DND-41 (cell line): ENCODE measurements at places on chromosomes 12 and 14.

GRCh38 chr14:60485598-60486251 lies at the start of gene C14orf39:
C14orf39 (minus strand) TSS chr14:60486063; CDS start chr14:60485078, 985 bp downstream.
- H3K27ac ChIP-seq: no peak within 1 kb of the TSS
- H3K4me1 ChIP-seq: no peaks in the 10 kb centered on the region
- no peak for DNase-seq

DNA sequence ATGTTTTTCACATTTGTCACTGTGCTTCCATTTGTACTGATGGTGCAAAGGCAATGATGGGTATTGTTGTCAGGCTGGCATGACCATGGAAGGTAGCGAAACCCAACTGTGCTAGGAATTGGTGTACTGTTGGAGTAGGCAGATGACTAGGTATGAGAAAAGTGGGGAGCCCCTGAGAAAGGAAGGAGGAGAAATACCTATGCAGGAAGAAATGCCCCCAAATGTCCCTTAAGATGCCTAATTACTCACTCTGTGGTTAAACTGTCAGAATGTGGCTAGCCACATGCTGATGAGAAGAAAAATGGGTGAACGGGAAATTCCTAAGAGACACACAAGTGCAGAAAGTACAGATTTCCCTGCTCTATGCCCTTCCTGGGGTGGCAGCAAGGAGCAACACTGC lies 339.1 kb downstream of the TMEM132D start:
- peak overlapping the region; percentile 95 for H3K27ac ChIP-seq
- DNase-seq: peak; percentile 75
- peaks cover 89% of the 10 kb centered on the region for H3K4me1 ChIP-seq
- peak overlapping the region; percentile 6; the same call in 1 of the 2 replicates for H3K4me3 ChIP-seq
- no peaks in the 10 kb centered on the region for H3K27me3 ChIP-seq

DNA sequence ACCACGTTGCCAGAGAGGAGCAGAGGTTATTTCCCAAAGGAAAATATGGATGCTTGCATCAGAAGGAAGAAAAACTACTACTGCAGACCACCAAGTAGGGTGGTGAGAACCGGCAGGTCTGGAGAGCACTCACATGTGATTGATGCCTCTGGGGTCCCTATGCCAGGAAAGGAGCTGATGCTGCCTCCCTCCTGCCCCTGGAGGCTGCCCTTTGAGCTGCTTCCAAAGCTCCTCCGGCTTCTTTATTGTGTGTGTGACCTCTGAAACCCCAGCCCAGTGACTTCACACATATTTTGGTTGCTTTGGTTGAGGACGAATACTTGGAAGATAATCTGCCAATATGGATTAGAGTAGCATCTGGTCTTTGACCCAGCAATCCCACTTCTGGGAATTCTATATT lies 133.4 kb downstream of the AACS start:
- H3K4me3 ChIP-seq: no peak overlapping the region
- DNase-seq: no peak
- H3K27ac ChIP-seq: no peak overlapping the region
- H3K27me3 ChIP-seq: peaks cover 7% of the 10 kb centered on the region
- H3K4me1 ChIP-seq: no peaks in the 10 kb centered on the region
- H3K36me3 ChIP-seq: no peaks in the 10 kb centered on the region

- no peak within 1 kb of the TSS for H3K4me3 ChIP-seq
- no peaks in the 10 kb centered on the region for H3K27me3 ChIP-seq
- no peak within 1 kb of the TSS for H3K27ac ChIP-seq
- no peak for DNase-seq
Observed at GRCh38 chr14:61281186-61281947, at the start of gene TMEM30B. TMEM30B (minus strand) TSS chr14:61281338; CDS start chr14:61281147, 191 bp downstream.

DNA sequence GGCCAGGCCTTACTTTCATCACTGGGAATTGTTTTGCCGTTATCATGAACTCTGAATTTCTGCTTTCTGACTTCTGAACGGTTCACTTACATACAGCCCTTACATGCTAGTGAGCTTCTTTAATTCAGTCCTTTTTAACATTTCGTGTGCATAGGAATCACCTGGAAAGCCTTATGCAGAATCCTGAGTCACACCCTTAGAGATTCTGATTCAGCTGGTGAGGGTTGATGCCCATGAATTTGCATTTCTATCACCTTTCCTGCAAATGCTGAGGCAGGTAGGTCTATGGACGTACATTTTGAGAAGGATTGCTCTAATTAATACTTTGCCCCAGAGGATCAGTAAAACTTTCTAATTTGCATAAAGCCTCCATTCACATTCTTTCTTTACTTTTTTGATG lies 44.0 kb downstream of the PPHLN1 start:
- H3K27ac ChIP-seq: no peak overlapping the region
- H3K4me3 ChIP-seq: no peak overlapping the region
- DNase-seq: no peak
- H3K27me3 ChIP-seq: no peaks in the 10 kb centered on the region
- peaks cover 3% of the 10 kb centered on the region; the same call in 1 of the 2 replicates for H3K36me3 ChIP-seq
